ENCODE measurements at places on chromosomes 3 and 15.

GRCh38 chr3:139427283-139428060, 38.0 kb upstream of the COPB2 start:
- peak; percentile 74 for DNase-seq

- DNase-seq: peak; percentile 85
Observed at GRCh38 chr15:90001062-90001682, at the start of gene ZNF710. Gene ZNF710 (plus strand): TSS chr15:90001324. CDS start chr15:90067138, 65,814 bp downstream.

GRCh38 chr3:130299531-130299930, 45.9 kb upstream of the COL6A5 start:
- no peak for DNase-seq

DNA sequence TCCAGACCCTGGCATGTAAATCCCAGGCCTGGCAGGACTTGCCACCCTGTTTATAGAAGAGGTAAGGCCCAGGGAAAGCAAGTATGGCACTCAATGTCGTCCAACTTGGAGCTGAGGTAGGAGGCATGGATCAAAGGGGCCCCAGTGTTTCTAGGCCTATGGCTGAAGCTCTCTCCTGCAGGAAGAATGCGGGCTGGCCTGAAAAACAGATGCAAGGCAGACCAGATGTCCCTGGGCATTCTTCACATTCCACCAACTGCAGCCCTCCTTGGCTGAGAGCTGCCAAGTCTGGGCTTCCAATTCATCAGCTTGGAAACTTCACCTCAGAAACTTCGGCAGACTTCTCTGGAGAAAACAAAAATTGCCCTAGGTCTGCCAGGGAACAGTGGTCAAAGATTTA, 22.2 kb downstream of the MESD start:
- peak; percentile 82 for DNase-seq

DNA sequence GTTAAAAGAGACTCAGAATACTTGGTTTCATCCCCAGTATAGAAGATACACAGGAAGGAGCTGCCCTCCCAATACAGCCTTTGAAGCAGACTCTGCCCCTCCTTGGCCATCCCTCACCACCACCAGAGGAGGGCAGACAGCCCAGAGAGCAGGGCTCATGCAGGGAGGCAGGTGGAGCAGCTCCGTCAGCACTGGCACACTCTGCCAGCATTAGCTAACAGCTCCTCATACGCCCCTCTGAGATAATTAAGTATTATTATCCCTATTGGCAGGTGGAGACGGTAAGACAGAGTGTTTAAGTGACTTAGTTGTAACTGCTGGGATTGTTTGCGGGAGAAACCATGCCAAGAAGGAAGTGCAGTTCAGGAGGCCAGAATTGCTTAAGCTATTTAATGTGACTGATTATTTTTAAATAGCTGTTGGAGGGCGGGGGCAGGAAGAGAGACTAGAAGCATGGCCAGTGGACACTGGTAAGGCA, 434.0 kb downstream of the EPHB1 start:
- no peak for DNase-seq

DNA sequence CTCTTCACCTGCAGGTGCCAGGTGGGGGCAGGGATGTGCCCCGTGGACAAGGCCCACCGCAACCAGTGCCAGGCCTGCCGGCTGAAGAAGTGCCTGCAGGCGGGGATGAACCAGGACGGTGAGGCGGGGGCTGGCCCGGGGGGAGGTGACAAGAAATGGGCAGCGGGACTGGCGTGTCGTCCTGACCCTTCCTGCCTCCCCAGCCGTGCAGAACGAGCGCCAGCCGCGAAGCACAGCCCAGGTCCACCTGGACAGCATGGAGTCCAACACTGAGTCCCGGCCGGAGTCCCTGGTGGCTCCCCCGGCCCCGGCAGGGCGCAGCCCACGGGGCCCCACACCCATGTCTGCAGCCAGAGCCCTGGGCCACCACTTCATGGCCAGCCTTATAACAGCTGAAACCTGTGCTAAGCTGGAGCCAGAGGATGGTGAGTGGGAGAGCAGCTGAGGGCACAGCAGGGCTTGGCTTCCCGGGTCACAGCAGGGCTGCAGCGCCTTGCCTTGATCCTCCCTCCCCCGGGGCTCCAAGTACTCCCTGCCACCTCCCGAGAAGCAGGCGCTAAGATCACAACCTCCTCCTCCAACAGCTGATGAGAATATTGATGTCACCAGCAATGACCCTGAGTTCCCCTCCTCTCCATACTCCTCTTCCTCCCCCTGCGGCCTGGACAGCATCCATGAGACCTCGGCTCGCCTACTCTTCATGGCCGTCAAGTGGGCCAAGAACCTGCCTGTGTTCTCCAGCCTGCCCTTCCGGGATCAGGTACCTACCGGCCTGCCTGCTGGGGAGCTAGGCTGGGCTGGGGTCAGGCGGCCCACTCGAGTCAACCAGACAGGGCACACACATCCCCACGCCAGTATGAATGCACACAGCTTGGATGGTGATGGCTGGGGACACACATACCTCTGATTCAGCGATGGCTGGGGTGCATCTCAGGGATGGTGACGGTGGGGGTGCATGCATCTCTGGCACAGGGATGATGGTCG, 1.7 kb downstream of the NR2E3 start:
- DNase-seq: no peak

DNA sequence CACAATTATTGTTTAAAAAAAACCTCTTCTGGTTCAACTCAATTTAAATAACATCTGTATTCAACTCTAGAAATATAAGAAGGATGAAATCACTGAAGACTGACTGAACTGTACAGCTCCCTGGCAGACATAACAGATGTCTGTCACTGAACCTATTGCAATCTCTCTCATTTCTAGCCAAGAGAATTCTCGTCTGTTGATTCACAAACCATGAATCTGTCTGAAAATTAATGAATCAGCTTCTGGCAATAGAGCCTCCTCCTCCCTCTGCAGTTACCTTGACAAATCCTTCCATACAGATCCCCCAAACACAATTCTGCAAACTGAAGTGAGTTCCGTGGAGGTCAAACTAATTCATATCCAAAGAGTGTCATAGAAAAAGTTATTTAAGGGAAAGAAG, 561.4 kb downstream of the PYDC2 start:
- DNase-seq: peak; percentile 33

DNA sequence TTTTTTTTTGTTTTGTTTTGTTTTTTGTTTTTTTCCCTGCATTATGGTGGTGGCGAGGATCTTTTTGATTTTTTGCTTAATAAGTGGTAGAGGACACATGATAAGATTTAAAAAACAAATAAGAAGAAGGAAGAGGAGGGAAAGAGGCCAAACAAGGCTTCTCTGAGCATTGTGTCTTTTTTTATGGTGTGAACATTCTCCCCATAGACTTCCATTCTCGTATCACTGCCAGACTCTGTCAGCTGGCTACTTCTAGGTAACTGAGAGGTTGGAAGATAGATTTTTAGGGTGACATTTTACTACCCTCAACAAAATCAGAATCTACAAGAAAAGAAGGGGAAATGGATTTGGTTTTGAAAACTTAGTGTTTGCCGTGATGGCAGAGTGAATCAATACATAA, 3.8 kb downstream of the NLGN1 start:
- no peak for DNase-seq

- no peak for DNase-seq
Observed at GRCh38 chr15:36959746-36960145, 140.6 kb downstream of the MEIS2 start.

DNA sequence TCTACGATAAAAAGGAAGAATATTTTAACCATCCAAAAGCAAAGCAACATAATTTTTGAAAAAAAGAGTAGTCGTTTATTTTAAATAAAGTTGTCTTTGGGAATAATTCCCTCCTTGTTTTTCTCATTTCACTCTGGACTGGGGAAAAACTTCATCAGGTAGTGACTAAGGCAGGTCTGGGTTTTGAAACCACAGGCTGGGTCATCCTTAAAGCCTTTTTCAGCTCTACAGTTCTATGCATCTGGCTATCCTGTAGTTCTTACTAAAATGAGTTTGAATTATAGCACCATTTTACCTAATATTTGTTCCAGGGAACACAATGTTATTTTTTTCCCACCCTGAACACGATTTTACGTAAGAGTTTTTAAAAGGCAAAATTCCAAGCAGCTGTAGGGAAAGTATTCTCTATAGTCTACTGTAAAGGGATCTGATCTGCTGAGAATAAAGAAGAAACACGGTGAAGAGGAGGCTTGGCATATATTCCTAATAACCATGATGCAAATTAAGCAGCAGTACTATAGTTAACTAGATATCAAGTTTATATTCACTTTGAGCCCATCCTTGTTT, 107.7 kb downstream of the OSBPL10 start:
- DNase-seq: no peak

DNA sequence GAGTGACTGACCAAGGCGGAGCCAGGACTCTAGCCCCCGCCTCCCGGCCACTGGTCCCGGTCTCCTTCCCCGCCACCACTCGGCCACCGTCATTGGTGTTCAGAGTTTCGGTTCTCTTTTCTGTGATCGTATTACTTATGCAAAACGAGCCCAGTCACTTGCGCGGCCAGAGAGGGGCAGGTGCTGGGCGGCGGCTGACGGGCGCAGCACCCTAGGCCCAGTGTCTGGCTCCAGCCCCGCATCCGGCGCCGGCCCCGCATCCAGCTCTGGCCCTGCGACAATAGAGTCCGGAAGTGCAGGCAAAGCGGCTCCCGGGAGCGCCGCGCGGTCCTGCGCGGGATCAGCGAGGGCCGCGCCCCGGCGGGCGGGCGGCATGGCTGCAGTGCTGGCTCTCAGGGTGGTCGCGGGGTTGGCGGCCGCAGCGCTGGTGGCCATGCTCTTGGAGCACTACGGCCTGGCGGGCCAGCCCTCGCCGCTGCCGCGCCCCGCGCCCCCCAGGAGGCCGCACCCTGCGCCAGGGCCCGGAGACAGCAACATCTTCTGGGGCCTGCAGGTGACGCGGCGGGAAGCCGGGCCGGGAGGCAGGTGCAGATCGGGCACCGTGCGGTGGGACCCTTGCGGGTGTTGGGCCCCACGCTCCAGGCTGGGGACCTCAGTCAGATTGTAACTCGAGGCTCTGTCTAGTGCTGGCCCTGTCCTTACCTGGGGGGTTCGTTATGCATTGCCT, at the start of gene TMEM62:
Gene TMEM62, plus strand, starts transcription at position 157 of the 727 bp plus-strand sequence. Its CDS starts 217 bp downstream, at position 374.
- peak; percentile 56 for DNase-seq

DNA sequence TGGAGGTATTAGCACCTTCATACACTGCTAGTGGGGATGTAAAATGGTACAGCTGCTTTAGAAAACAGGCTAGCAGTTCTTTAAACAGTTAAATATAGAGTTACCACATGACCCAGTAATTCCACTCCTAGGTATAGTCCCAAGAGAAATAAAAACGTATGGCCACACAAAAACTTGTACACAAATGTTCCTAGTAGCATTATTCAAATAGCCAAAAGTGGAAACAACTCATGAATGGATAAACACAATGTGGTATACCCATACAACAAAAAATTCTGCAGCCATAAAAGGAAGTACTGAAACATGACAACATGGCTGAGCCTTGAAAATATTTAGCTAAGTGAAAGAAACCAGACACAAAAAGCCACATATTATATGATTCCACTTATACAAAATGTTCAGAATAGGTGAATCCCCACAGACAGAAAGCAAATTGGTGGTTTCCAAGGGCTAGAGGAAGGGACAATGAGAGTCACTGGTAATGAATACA, 40.8 kb upstream of the KLF13 start:
- DNase-seq: no peak

DNA sequence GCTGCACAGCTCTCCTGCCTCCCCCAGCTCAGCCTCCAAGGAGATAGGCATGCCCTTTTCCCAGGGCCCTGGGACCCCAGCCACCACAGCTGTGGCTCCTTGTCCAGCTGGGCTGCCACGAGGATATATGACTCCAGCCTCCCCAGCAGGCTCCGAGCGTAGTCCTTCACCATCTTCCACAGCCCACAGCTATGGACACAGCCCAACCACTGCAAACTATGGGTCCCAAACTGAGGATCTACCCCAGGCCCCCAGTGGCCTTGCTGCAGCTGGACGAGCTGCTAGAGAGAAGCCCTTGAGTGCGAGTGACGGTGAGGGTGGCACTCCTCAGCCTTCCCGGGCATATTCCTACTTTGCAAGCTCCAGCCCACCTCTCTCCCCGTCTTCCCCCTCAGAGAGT, 20.5 kb upstream of the APEH start:
- no peak for DNase-seq

- DNase-seq: peak; percentile 20
Observed at GRCh38 chr3:100637197-100637631, 27.8 kb downstream of the ADGRG7 start.

GRCh38 chr3:190546881-190547510, 33.1 kb downstream of the IL1RAP start:
- DNase-seq: no peak

Measured in fibroblast of skin of scalp (primary cell).